NCI-H1930 (cell line): ENCODE measurements at places on chromosomes 1 and 21.

DNA sequence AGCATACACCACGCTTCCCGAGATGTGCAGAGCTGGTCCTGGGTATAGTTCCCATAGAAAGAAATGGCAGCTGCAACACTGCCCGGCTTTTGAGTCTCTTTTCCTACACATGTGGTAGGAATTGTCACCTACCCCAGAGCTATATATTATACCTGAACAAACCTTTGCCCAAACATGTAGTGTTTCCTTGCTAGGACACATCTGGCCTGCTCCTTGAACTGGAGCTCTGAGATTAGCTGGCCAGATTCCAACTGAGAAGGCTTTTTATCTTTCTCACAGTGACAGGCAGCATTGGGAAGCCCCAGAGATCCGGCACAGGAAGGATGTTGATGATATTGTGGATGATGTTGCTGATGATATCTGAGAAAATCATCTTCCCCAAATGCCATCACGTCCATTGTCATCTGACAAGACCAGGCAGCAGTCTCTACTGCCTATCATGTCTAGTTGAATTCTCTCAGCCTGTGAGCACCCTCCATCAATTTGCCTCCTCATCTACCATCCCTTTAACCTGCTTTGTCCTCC lies 115.0 kb upstream of the SMYD2 start:
- no peak for DNase-seq

- DNase-seq = no peak
Measured at GRCh38 chr1:12178511-12178910, 11.7 kb downstream of the TNFRSF1B start.

- no peak for DNase-seq
Measured at GRCh38 chr1:151942882-151943281, 33.6 kb upstream of the THEM4 start.

DNA sequence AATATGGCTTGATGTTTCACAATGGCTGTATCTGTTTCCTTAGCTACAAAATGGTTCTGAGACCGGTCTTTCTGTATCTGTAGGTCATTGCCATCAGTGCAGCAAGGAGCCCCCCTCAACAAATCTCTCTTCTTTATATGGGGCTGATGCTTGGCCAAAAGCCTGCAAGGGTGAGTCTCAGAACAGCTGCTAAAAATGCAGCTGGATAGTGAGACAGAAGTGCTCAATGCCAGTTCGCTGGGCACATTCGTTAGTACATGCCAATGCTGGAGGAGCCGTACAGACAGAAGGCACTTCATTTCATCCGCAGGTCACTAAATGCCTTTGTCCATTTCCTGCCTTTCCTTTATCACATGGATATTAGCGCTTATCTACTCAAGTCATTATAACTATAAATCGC lies 67.3 kb downstream of the RUNX1 start:
- no peak for DNase-seq
